NCI-H187 (cell line): ENCODE measurements at places on chromosomes 1 and 21.
A peak's percentile ranks its signal among the peaks of the same experiment; 100 is the strongest.

DNA sequence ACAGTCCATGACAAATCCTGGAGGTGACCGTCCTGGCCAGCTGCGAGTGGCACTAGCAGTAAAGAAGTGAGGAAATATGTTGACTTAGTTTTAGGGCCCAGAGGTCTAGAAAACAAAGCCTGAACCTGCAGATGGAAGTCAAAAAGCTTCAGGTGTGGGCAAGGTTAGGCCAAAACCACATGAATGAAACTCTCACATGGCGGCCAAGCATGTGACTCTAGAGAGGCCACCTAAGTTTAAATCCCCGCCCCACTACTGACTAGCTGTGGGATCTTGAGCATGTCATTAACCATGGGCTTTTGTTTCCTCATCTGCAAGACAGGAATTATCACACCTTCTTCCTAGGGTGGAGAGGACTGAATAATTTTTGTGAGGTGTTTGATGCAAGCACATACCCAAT is 148.2 kb upstream of the DAB1 start:
- no peak for DNase-seq

DNA sequence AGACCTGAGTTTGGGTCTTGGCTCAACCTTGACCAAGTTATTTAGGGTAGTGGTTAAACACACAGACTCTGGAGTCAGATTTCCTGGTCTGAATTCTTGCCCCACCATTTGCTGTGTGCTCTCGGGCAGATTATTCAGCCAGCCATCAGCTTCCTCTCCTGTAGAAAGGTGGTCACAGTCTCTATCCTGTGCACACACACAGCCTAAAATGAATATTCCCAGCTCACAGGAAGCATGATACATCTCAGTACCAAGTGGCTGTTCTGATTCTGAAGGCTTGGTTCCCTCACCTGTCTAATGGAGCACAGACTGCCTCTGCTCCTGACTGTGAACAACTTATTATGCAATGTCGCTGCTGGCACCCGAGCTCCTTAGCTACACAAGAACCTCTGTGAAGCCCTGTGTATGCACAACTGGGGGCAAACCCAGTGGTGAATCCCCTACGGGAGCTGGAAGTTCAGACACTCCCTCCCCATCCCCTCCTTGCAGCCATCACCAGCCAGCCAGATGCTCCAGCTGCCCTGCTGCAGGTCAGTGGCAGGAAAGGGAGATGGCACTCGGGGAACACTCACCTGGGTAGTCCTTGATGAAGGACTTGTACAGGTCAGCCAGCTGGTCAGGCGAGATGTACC is 13.7 kb downstream of the ENO1 start:
- DNase-seq: no peak

DNA sequence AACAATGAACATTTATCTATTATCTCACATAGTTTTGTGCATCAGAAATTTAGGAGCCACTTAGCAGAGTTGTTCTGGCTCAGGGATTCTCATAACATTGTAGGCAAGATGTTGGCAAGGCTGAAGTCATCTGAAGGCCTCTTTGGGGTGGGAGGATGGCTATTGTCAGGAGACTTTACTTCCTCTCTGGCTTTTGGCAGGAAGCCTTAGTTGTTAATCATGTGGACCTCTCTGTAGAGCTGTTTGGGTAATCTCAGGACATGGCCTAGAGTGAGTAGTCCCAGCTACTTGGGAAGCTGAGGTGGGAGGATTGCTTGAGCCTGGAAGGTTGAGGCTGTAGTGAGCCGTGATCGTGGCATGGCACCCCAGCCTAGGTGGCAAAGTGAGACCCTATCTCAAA is 40.2 kb downstream of the RASAL2 start:
- DNase-seq: no peak

DNA sequence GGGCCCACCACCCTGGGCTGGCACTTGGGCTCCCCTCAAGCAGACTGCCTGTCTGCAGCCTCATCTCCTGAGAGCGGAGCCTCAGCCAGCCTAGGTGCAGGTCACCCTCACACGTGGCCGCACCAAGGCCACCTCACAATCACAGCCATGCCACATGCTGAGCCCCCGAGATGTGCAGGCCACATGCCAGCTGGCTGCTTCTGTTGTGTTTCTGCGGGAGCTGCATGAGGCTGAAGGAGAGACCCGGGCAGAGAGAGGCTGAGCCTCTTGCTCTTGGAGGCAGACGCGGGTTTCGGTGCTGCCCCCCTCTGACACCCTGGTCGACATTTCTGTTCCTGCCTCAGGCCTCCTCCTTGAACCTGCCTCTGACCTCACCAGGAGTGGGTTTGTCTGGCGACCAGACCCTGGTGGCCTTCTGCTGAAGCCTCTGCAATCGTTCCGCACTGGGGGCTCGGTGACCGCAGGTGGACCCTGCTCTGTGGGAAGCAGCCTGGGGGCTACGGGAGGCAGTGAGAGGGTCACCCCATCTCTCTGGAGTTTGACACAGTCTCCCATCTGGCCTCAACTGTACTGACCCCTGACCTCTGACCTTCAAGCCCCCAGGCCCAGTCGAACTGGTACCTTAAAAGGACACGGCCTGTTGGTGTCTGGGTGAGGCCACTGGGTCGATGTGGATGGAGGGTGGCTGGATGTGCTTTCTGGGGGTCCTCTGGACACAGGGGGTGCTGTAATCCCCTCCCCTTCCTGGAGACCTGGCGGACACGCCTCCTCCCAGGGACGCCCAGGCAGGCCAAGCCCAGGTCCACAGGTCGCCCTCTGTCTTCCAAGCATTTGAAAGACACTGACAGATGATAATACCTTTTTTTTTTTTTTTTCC is 13.0 kb upstream of the C1orf174 start:
- DNase-seq: no peak

- no peak for DNase-seq
Observed at GRCh38 chr1:116540088-116540487, 30.7 kb downstream of the CD58 start.

DNA sequence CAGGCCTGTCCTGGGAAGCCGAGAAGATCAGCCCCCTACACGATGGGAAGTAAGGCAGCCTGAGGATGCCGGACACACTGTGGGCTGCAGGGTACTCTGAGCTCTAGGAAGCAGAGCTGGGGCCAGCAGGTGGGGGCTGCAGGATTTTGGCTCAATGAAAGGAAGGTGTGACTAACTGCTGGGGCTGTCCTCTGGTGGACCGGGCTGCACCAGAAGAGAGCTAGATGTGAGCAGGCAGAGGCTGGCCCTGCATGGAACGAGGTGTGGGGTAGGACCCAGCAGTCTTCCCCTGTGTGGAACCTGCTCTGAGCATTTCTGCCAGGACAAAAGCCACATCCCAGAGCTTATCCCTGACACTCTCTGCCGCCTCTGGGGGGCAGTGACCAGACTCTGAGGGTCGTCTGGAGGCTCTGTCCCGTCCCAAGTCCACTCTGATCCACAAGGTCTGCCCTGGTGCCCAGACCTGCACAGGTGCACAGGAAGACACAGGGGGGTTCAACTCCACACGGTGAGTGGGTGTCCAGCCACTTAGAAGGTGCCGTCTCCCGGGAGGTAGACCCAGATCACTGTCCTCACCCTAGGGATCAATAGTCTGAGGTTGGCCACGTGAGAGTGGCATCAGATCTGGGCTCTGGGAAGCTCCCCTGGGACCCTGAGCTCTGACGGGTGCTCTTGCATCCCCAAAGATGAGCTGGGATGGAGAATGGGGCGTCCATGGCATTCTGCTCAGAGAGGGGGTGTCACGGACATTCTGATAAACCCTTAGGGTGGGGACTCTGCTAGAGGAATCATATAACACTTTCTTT is 187.6 kb upstream of the VAMP3 start:
- no peak for DNase-seq

DNA sequence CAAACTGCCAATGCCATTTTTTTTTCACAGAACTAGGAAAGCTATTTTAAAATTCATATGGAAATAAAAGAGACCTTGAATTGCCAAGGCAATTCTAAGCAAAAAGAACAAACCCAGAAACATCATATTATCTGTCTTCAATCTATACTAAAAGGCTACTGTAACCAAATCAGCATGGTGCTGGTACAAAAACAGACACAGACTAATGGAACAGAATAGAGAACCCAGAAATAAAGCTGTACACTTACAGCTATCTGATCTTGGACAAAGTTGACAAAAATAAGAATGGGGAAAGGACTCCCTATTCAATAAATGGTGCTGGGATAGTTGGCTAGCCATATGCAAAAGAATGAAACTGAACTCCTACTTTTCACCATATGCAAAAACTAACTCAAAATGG is 50.5 kb downstream of the RGS4 start:
- DNase-seq: no peak

- no peak for DNase-seq
Observed at GRCh38 chr1:191711961-191712360, 446.3 kb upstream of the RGS18 start.

- no peak for DNase-seq
Observed at GRCh38 chr21:16007943-16008342, 278.2 kb downstream of the USP25 start.

- DNase-seq: no peak
Observed at GRCh38 chr1:212973426-212973825, 23.1 kb downstream of the VASH2 start.

DNA sequence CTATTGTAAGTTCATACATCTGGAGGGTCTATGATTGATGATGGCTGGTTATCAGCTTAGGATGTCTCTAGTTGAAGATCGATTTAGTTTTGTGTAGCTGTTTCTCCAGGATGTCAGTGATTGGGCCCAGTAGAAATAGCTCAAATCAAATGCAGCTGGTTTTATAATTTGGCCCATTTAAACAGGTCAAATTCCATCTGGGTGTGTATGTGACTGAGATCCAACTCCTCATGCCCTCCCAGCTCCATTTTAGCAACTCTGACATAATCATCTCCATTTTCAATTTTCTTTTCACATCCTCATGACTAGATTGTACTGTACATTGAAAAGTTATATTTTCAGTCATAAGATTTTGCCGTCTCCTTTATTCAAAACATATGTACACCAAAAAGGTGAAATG is 99.2 kb downstream of the TPR start:
- no peak for DNase-seq

GRCh38 chr1:112542206-112542973 is 33.6 kb downstream of the WNT2B start:
- DNase-seq: no peak

DNA sequence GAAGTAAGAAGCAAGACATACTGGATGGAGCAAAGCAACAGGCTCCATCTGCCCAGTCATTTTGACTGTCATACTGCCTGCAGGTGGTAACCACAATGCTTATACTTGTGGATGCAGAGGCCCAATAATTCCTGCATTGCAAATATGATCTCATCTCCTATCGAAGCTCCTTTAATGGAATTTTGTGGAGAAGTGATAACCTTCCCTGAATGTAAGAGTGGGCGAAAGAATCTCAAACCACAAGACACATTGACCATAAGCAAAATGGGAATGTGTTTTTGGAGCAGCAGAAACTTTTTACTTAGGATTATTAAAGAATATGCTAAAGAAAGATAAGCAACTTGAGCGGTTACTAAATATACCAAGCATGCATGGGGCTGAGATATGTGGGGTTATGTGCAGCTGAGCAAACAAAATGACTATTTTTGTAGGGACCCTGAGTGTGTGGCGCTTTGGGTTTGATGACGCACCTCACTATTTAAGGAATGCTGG is 77.4 kb upstream of the BACH1 start:
- DNase-seq: no peak

DNA sequence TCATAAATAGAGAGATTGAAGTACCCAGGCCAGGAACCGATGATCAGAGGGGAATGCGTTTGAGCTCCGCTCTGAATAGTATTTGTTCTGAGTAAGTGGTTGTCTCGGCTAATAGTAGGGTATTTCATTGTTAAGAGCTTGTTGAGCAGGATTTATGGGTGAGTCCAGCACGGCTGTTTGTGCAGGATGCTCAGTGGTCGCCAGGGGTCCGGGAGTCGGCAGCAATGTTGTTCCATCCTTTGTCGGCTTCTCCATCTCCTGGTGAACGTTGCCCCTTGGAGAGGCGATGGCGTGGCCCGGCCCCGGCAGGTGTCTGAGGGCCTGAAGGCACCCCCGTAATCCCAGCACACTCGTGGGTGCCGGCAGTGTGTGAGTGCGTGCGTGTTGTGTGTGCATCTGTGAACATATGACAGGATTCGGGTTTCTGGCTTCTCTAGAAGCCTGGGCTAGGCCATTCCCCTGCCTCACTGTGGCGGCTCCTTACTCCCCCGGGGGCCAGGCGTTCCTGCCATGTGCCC is 160.8 kb upstream of the ARHGEF16 start:
- no peak for DNase-seq

GRCh38 chr1:180926164-180926981 is 13.7 kb downstream of the KIAA1614 start:
- peak; percentile 67 for DNase-seq

GRCh38 chr1:182977480-182977879 is 24.5 kb upstream of the SHCBP1L start:
- DNase-seq: no peak

DNA sequence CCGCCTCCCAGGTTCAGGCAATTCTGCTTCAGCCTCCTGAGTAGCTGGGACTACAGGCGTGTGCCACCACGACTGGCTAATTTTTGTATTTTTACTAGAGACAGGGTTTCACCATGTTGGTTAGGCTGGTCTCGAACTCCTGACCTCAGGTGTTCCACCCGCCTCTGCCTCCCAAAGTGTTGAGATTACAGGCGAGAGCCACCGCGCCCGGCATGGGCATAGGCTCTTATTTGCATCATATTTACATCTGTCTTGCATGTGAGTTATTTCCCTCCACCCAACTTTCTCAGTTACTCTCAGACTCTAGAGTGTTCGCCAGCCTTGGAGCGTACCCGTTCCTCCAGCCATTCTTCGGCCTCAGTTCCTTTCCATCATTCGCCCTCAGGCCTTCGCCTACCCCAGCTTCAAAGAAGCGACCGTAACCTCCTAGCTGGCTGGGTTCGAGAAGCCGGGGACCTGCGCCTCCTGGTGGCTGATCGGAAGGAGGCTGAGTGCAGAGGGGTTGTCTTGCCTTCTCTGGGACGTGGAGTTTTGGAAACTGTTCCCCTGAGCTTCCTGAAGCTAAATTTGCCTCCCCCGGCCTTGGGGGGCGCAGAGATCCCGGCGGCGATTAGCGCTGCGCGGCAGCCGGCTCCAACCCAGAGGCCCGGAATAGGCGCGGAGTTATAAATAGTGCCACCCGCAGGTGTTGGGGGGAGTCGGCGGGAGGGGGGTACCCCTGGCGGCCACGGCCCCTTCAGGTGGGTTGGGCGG is 3.6 kb upstream of the ZBTB7B start:
- DNase-seq: peak; percentile 55

DNA sequence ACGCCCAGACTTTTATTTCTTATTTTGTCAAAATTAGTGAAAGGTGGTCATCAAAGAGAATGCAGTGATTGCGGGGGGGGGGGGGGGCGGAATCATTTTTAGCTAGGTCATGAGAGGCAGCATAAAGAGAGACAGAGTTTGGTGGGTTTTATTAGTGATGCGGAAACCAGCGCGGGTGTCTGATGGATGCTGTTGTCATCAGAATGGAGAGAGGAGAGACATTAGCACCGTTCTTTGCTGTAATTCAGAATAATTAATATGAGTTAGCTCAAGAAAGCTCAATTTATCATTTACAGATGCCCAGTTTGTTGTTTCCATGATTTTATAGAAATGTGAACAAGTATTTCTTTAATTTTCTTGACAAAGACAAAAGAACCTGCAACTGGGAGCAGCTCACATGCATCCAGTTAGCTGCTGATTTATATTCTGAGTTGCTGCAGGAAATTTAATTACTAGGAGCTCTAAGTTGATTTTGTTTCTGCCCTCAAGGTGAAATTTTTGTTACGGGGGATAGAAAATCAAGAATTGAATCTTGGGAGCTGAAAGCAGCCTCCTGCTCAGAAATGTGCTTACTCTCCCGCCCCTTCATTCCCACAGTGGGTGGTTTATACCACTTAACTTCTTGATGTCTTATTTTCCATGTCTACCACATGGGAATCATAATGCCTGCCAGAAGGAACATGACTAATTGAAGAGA is 133.4 kb upstream of the MAP1LC3C start:
- DNase-seq: no peak
